ENCODE measurements at places on chromosomes 5 and 9.

DNA sequence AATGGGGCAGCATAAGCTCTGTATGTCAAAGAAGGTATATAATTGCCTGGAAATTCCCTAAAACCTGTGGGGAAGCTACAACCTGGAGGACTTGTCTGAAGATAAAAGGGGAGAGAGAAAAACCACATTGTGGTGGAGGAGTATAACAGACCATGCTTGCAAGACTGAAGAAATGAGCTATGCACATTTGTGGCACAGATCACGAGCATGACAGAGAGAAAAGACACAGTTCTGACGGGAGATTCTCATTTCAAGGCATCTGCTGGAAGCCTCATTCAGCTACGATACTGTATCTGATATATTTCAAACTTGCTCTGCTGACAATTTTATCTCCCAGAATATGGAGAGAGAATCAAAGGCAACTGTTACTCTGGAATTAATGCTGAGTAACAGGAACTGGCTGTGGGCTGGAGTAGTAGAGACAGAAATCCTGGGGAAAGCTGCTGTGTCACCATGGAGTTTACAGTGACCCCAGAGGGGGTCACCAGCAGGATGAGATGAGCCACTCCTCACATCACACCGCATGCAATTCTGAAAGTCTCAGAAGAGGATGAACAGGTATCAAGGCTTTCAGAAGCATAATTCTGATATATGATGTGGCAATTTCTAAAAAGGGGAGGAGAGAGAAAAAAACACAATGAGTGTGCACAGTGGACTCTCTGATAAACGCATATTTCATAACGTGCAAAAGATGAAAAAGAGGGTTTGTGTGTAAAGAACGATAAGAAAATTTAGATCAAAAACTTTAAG is 528.8 kb downstream of the IRX1 start:
- DNase-seq = no peak

GRCh38 chr9:36798350-36799065 is 225.8 kb downstream of the MELK start:
- DNase-seq = no peak

GRCh38 chr5:6243706-6244338 is 134.5 kb downstream of the MED10 start:
- DNase-seq = no peak

- DNase-seq = no peak
Measured at GRCh38 chr9:8769153-8769552, 969.6 kb upstream of the DMAC1 start.

- no peak for DNase-seq
Measured at GRCh38 chr9:8457055-8457454, 657.5 kb upstream of the DMAC1 start.

DNA sequence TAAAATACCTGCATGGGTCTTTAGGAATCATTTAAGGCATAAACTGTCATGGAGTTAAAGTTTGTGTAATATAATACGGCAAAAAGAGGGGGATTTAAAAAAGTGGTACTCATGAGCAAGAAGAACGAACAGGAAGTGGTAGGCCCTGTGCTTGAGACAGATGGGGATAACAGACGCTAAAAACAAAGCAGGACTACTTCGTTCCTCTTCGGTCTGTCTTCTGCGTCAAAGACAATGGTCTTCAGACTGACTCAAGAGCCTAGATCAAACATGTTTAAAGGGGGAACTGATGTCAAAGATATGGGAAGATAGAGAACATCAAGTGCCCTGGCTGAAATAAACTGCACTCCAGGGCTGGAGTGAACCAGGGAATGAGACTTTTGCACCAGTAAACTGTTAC is 59.8 kb upstream of the RFX3 start:
- no peak for DNase-seq

DNA sequence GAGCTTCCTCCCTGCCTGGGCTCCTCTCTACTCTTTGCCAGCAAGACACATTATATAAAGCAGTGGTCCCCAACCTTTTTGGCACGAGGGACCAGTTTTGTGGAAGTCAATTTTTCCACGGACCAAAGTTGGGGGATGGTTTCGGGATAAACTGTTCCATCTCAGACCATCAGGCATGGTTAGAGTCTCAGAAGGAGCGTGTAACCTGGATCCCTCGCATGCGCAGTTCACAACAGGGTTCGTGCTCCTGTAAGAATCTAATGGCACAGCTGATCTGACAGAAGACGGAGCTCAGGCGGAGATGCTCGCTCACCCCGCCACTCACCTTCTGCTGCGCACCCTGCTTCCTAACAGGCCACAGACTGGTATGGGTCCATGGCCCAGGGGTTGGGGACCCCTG is 142.8 kb downstream of the LIFR start:
- DNase-seq = no peak

GRCh38 chr5:114727358-114727757 is 365.5 kb downstream of the KCNN2 start:
- DNase-seq = no peak

DNA sequence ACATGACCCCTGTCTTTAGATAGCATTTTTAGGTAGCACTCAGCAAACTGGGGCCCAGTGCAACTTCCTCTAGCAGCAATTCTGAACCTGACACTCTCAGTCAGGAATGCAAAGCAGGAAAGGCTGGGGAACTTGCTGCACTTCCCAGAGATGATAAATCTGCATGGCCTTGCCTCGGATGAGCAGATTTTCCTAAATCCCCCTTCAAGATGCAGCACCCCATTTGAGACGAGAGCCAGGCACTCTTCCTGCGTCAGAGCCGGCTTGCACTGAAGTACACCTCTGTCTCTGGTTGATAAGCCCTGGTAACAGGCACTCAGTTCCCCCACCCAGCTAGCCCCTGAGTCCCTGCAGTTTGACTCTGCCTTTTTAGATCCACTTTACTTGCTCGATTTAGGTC is 296.7 kb upstream of the PANK3 start:
- DNase-seq = no peak

- no peak for DNase-seq
Measured at GRCh38 chr9:70113403-70114022, 69.9 kb downstream of the MAMDC2 start.

- no peak for DNase-seq
Measured at GRCh38 chr5:154467655-154468354, 10.2 kb downstream of the HAND1 start.

- no peak for DNase-seq
Measured at GRCh38 chr9:98842510-98842909, 35.0 kb downstream of the GALNT12 start.

Measured in fibroblast of skin of left biceps (primary cell).